ENCODE measurements at places on chromosomes 6 and 20.

- no peak for DNase-seq
These were observed 393.5 kb downstream of the NKAIN2 start for GRCh38 chr6:124197148-124197547.

DNA sequence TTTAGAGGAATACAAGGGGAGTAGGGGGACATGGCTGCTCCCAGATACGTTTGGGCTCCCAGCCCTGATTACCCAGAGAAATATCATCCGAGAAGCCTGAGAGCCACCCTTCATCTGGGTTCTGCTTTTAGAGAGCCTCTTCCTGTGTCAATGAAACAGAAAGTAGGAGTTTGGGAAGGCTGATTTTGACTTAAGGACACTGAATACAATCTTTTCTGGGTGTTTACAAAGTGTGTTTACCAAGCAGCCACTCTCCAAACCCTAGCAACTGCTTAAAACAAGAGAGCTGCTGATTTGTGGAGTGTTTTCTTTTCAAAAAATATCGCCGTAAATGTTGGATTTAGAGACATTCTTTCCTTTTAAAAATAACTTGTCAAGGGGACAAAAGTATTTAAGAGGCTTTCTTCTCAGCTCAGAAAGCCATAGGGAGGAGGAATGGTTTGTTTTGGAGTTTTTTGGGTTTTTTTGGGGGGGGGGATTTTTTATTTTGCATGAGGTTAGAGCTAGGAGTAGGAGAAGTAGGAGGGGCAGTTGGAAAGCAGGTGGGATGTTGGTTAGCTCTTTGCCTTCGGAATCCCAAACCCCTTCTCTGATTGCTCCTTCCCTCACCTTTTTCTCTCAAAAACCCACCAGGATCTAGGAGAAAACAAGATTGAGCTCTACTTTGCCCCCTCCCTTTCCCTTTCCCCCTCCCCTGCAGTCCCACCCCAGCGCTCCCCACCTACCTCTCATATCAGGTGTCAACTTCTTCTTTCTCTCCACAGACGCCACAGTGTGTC, 12.4 kb downstream of the MAFB start:
- DNase-seq: no peak

DNA sequence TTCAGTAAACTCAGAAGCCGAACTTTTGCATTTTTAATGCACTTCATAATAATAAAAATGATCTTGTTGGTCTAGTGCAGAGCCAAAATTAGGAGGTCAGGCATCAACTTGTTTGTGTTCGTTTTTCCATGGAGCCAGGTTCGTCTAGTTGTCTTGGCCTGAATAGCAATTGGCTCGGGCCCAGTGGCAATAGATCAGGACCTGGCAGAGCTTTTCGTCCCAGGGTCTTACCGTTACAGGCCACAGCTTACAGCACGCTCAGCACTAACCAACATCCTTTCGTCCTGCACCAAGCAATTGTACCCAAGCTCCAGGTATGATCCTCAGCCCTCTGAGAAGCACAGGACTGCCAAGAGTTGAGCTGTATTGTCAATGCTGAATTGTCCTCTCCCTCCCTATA, 240.5 kb upstream of the PLN start:
- peak; percentile 84 for DNase-seq

DNA sequence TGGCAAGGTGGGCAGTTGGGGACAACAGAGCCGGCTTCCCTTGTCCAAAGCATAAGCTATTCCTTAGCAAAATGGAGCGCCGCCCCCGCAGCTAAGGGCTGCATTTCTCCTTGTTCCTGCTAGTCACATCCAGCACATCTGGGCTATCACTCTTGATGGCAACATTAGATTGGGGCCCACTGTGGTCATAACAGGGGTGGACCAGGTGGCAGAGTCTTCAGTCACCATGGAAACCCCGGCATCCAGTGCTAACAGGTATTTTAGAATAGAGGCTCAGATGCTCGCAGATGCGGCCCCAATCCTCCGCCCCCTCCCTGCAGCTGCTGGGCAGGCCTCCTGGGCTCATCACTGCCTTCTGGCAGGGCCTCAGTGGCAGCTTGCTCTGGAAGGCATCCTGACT, 168.2 kb upstream of the PROKR2 start:
- no peak for DNase-seq

Data from tibial artery (tissue), 4 donors.